Hippocampal formation (tissue), 2 donors: ENCODE measurements at places on chromosomes 11 and 22.

- no peak for DNase-seq
These were observed 4.3 kb downstream of the ARHGEF12 start for GRCh38 chr11:120340529-120340928.

- peak; percentile 78 for DNase-seq
These were observed at the start of gene YPEL4 for GRCh38 chr11:57649826-57650738. TSS of gene YPEL4 (minus strand) at chr11:57649912. CDS start at chr11:57647107, 2,805 bp downstream.

GRCh38 chr11:76175783-76176182 lies 30.5 kb downstream of the WNT11 start:
- no peak for DNase-seq

DNA sequence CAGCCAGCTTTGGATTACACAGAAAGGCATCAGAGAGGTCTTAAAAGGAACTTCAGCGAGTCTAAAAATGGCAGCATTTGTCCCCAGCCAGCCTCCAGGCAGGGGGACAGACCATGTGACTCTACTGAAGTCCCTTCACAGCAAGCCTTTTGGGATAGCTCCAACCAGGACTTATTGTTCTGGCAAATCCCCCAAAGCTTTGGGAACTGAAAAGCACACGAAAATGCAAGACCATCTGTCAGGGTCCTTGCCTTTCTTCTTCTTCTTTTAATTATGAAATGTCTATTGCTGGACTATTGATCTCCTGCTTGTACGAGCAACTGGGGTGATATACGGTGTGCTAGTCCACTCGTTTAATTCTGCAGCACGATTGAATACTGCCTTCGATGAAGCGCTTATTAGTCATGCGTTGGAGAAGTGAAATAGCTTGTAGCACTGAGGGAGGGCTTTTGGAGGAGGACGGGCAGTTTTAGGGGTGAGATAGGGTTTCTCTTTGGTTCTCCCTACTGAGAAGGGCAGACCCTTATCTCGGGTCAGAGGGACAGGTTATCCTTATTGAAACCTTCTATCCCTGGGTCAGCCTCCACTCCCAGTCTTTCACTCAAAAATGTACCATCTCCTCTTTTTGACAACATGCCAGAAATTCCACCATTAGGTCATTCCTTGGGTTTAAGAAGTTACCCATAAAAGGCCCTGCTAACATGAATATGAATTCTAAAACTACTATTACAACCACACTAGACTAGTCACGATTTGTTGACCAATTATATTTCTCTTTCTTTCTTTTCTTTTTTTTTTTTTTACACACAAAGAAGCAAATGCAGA lies 416.4 kb downstream of the MIAT start:
- no peak for DNase-seq
